GM12878 (cell line): ENCODE measurements at places on chromosomes 3 and 15.

GRCh38 chr3:82177774-82178173 lies 416.3 kb upstream of the GBE1 start:
- no peak for DNase-seq

DNA sequence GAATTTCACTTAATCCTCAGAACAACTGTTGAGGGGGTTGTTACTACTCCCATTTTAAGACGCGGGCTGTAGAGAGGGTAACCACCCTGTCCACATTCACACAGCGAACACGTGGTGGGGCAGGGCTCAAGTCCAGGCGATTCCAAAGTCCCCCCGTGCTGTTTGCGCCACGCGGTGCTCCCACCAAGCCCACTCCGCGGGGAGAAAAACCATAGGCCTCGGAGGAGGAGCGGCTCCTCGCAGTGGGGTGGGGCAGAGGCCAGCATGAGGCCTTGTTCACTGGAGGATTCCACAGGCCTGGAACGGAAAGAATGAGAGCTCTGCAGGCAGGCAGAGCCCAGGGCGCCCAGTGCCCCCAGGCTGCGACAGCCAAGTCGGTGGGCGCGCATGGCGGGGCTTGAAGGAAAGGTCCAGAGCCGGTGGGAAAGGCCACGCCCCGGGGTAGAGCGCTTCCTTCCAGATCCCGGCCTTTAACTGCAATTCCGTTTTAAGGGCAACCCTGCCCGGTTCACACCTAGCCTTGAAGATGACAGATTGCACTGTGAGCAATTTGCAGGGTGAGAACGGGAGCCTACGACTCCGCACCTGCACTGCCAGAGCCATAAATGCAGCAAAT lies 161.8 kb upstream of the TBL1XR1 start:
- DNase-seq: no peak

DNA sequence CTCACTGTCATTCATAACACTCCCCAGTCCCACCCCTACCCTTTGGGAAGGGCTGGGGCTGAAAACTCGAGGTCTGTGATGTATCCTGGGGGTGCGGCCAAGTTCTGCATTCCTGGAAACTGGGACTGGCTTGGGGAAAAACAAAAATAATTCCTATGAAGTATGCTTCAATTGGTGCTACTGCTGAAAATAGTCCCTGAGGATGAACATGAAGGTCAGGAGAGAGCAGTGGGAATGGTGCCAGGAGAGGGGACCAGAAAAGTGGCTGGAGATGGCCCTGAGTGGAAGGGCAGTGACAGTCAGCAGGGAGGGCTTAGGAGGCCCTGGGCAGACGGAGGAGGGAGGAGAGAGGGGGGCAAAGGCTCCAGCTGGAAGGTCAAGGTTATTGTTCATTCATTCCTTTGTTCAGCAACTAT lies 4.8 kb upstream of the ISLR start:
- DNase-seq: no peak

- no peak for DNase-seq
These were observed 613.3 kb downstream of the TUSC7 start for GRCh38 chr3:117322866-117323265.

DNA sequence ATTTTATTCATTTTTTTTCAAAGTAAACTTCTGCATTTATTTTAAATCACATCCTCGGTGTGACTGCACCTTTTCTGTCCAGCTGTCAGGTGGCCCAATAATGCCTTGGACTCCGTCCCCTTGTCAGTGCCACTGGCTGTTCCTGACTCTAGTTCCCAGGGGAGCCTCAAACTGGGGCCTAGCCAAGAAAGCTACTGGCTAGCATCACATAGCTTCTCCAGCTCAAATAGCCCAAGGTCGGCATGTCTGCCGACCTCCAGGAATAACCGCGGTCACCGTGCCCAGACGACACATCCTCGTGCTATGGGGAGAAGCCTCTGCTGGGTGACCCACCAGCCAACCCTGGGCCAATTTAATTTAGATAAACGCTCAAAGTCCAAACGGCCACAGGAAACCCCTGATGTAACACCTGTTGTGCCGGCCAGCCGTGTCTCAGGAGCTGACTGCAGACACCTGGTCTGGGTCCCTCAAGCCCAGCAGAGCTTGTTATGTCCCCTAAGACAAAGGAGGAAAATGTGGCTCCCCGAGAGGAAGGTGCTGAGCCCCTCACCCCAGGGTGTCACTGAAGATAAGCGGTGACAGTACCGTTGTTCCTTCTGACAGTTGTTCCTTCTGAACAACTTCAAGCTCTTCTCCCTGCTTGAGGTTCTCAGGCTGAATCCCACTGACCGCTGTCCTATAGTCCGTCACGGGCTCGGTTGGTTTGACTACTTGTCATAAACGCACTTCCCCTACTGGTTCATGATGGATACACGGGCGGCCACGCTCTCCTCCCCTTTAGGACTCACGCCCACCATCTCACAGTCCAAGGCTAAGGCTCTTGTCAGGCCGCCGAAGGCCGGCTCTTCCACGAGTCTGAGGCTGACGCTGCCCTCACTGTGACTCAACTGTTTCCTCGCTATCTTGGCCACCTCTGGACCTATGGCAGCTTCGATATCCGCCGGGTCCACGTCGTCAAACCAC lies 126.2 kb downstream of the KLF13 start:
- no peak for DNase-seq

GRCh38 chr15:87032295-87032694 lies 952.6 kb downstream of the AGBL1 start:
- no peak for DNase-seq

GRCh38 chr3:98022978-98023820 lies 11.9 kb downstream of the GABRR3 start:
- no peak for DNase-seq

GRCh38 chr15:68208136-68208535 lies 3.0 kb upstream of the CALML4 start:
- DNase-seq: no peak

GRCh38 chr15:41606997-41607396 lies 48.0 kb downstream of the TYRO3 start:
- no peak for DNase-seq

DNA sequence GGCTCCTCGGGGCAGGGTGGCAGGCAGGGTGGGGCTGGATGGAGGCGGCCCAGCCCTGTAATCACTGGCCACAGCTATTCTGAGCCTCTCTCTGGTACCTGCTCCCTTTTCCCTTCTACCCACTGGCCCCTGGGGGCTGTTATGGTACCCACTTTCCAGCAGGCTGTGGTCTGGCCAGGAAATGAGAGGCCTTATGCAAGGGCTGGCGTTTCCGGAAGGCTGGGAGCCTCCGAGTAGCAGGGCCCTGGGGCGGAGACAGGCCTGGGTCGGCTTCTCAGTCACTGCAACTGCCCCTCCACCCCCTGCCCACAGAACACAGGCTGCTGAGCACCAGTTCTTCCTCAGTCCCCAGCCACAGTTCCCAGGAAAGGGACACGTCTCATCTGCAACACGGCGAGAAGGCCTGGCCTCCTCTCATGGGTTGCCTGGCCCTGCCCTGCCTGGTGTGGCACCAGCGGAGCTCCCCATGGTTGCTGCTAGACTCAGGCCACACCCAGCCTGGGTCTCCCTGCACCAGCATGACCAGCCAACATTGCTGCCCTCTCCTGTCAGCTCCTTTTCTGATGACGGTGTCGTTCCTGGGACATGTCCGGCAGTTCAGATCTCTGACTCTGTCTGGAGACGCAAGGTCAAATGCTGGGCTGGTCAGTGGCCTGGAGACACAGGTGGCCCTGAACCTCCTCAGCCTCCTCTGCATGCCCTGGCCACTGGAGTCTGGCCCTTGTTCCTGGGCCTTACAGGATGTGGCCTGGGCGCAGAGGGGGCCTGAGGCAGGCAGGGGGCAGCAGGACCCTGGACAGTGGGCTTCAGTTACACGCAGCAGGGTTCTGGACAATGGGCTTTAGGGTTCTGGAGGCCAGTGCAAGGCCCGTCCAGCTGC lies 6.5 kb downstream of the CHST13 start:
- DNase-seq: no peak

DNA sequence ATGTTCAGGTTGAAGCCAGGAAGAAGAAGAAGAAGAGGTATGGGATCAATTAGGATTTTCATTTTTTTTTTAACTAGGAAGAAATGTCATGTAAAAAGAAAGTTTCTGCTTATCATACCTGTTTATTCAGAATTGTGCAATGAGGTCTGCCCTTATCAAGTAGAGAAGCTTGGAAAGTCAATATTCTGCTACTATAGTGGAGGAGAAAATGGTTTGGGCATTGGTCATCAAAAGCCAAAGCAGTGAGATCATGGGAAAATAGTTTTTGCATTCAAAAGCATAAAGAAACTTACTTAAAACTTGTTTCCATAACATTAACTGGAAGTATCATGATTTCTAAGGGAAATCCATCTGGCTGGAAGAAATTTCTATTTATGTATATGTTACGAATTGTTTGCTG lies 1239.2 kb downstream of the NSUN3 start:
- no peak for DNase-seq

GRCh38 chr3:187136936-187137335 lies 2.4 kb downstream of the RPL39L start:
- DNase-seq: no peak

GRCh38 chr3:187125319-187126031 lies 13.8 kb downstream of the RPL39L start:
- peak; percentile 46 for DNase-seq

- DNase-seq: no peak
These were observed 79.6 kb downstream of the SUMF1 start for GRCh38 chr3:4387210-4388204.

GRCh38 chr15:73924171-73924921 lies 1.9 kb upstream of the LOXL1 start:
- no peak for DNase-seq

DNA sequence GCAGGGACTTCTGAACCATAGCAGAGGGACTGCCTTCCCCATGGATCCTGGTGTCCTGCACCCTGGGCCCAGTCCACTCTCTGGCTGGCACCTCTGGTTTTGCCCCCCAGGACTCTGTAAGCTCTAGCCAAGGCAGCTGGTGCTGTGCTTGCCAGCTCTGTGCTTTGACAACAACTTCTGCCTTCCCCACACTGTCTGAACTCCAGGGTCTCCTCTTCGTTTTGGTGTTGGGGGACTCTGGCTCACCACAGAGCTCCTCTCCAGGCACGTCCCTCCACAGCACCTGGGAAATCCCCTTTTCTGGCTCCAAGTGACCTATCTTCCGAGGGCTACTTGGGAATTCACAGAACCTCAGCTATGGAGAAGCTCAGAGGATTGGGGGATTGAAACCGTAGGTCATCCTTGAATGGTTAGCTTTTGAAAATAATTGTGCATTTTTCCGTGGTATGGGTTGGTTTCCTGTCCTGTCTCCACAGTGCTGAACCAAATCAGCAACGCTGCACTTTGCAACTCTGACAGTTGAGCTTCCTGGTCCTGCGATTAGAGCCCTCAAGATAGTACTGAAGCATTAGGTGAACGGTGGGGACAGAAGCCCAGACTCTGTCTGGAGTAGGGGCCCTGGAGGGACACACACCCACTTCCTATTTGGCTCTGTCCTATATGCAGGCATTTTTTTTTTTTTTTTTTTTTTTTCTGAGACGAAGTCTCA lies 152.4 kb downstream of the APBA2 start:
- DNase-seq: no peak

DNA sequence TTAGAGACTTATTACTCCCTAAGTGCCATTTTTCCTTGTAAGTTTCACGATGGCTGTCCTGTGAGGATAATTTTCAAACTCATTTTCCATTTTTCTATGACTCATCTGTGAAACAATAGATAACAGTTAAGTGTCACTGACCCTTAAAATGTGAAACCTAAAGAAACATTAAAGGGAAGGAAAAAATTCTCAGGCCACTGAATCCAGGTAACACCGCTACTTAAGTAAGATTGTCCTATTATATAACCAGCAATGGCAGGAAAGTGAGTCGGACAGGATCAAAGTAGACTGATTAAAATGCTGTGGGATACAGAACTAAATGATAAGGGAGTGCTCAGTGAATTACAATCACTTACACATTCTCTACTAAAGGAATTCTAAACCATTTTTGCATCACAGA lies 12.4 kb downstream of the PLD1 start:
- no peak for DNase-seq

GRCh38 chr15:36936613-36937012 lies 163.7 kb downstream of the MEIS2 start:
- DNase-seq: no peak

GRCh38 chr3:95172164-95172943 lies 1109.5 kb downstream of the NSUN3 start:
- no peak for DNase-seq

DNA sequence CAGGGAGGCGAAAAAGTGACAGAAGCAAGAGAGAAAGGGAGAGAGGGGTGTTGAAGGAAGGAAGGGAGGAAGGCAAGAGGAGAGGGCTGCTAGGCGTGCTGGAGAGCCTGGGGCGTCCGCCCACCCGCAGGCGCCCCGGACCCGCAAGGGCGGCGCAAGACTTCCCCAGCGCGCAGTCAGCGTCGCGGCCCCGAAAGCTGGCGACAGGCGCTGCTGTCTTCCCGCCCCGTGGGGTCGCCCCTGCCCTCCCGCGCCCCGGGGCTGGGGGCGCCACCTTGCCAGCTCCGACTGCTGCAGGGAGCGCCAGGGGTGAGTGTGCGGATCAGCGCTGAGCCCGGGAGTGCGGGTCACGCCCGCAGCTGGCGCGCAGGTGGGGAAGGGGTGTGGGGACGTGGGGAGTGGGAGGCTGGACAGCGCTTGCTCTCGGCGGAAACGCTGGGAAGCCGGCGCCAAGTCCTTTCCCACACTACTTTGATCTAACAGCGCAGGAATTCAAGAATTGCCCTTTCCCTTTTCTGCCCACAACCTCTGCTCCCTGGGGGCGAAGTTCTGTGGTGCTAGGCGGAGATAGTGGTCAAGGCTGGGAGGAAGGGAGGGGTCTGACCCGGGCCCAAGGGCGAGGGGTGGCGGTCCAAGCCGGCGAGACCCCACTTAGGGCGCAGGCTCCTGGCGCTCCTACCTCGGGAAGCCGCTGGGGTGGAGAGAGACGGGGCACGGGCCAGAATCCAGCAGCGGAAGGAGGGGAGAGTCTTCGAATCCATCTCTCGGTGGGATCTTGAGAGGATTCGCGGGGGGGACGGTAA lies 266.1 kb downstream of the CGGBP1 start:
- no peak for DNase-seq

DNA sequence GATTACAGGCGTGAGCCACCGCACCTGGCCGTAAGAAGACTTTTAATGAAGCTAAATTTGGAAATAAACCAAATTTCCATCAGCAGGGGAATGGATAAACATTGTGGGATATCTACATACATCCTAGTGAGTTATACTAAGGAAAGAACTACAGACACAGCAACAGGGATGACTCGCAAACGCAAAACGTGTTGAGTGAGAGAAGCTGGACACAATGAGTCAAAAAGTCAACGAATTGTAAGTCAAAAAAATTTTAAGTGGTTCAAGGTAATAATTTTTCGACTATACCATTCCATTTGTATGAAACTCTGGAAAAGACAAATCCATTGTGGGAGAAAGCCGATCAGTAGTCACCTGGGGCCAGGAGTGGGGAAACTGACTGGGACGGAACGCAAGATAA lies 19.9 kb downstream of the PLA2G4F start:
- DNase-seq: no peak

DNA sequence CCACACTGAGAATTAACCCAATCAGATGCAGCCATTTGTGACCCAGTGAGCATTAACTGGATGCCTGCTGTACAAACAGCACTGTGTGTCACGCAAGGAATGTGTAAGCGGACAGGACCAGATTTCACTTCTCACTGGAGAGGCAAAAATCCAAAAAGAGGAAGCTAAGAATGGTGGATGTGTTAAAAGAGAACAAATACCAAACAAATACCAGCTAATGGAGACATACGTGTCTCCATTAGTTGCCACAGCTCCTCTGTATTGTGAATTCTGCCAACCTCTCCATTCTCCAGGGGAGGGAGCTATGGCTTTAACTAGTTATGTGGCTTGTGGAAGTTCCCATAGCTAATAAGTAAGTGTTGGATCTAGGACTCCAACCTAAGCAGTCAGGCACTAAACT lies 2.6 kb downstream of the LTF start:
- no peak for DNase-seq

- DNase-seq: no peak
These were observed 654 bp upstream of the C3orf38 start for GRCh38 chr3:88149101-88149508.

- no peak for DNase-seq
These were observed 237.3 kb downstream of the XXYLT1 start for GRCh38 chr3:195033531-195034091.
